Inflammatory macrophage (primary cell): ENCODE measurements at places on chromosomes 16 and 17.

DNA sequence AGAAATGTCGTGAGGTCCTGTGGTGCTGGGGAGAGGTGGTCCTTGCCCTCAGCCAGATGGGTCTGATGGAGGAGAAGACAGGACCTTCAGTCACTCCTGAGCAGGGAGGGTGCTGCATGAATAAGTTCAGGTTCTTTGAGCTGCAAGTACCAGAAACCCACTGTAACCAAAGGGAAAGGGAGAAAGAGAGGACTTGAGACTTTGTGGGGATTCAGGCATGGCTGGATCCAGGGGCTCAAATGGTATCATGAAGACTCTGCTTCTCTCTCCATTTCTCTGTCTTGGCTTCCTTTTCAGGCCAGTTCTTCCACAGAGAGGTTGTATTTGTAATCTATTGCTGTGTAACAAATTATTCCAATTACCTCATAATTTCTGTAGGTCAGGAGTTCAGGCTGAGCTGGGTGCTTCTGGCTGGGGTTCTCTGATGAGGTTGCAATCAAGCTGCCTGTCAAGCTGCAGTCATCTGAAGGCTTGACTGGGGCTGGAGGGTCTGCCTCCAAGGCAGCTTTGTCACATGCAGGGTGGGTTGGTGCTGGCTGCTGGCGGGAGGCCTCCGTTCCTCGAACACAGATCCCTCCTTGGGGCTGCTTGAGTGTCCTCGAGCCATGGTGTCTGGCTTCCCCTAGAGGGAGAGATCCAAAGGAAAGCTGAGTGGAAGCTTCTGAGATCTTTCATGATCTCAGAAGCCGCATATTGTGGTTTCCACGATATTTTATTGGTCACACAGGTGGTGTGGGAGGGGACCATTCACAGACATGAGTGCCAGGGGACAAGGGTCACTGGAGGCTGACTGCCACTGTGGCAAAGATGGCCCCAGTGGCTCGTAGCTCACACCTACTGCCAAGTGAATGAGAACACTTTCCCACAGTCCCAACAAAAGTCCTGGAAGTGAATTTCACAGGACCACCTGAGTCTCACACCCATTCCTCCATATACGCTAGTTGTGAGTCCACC is 5.9 kb upstream of the ADCY7 start:
- DNase-seq, result no peak

DNA sequence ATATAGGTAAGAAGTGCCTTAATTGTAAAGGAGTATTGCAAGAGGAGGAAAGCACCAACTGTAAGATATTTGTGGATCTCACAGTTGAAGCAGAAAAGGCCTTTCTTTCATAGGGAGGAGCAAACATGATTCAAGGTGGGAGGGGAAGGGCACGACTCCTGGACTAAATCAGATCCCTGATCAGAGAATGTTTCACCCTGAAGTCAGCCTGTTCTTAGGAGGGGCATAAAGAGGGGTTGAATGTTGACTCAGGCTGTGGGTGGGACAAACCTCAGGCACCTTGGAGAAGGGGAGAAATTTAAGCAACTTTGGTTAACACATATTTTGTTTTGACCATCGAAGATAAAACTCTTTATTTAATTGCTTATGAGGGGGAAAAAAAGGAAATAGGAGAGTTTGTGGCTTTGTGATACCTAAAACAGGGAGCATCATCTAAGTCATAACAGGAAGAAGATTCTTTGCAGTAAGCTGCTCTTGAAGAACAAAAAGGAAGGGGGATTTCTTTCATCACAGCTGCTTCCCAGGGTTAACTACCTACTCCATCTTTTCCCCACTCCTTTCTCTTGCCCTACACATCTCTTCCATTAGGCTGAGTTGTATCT is 158.6 kb upstream of the ZNF267 start:
- no peak for DNase-seq

GRCh38 chr17:62707425-62707739 is 79.9 kb downstream of the MRC2 start:
- no peak for DNase-seq

DNA sequence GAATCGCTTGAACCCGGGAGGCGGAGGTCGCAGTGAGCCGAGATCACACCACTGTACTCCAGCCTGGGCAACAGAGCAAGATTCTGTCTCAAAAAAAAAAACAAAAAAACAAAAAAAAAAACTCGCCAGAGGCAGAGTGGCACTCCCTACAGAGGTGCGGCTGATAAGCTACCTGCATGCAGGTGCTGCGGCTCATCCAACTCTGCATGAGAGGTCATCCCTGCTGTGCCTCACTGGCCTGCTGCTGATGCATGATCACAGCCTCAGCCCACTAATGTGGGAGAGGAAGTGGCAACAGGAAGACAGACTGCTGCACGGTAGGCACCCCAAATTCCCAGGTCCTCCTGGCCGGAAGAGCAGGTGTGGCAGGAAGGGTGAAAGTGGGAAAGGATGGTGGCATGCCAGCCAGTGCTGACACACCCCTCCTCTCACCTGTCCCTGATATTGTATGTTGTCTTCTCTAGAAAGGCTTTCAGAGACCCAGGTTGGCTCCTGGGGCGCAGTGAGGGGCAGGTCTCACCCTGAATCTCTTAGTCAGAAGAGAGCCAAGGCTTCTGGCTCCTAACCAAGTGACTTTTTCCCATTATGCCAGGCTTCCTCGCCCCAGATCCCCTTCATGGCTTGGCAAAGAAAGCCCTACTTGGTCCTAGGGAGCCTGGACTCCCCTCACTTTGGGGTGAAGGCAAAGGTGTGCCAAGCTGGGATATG is 11.8 kb downstream of the NXPH3 start:
- no peak for DNase-seq

- no peak for DNase-seq
Observed at GRCh38 chr17:65553646-65554552, 7.5 kb downstream of the AXIN2 start.

DNA sequence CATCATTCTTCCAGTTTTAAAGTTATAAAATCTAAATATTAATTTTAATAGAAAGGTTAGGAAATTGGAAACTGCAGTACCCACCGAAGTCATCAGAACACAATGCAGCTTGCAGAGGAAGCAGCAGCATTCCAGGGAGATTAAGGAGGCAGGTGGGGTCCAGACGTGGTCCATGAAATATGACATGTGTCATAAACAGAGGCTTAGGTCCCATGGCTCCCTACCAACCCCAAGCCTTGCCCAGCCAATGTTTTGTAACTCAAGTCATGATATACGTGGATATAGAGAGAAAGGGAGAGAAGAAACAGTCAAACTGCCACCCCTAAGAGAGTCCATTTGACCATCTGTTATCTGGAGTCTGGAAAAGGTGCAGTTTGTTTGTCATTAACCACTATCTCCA is 670.0 kb downstream of the TOX3 start:
- DNase-seq, result no peak

DNA sequence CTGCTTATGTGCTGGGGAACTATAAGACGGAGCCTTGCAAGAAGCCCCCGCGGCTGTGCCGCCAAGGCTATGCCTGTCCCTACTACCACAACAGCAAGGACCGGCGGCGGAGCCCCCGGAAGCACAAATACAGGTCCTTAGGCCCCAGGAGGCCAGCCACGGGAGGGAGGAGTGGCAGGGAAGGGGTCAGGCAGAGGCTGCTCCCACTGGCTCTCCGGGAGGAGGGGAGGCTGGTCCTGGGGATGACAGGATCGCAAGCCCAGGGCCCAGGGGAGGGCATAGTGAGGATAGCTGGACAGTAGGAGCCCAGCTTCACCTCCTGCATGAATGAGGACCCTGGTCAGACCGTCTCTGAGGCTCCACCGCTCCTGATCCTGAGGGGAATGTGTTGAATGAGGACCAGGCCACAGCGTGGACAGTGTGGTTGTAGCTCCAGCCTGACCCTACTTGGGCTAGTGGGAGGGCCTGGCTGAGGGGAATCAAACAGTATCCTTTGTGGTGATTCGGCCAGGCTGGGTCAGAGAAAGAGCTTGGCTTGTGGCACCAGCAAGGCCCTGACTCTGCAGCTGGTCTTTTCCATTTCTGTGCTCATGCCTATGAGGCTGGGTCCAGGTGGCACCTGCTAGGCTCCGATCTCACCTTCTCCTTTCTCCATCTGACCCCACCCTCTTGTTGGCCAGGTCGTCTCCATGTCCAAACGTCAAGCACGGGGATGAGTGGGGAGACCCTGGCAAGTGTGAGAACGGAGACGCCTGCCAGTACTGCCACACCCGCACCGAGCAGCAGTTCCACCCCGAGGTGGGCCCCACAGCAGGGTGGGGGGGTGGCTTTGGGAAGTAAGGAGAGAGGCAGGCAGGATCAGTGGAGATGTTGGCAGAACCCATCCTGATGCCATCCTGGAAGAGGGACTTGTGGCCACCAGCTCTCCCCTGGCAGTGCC is 28.7 kb downstream of the UNK start:
- DNase-seq, result no peak

GRCh38 chr16:57049678-57050077 is 42.7 kb upstream of the CPNE2 start:
- DNase-seq, result no peak

DNA sequence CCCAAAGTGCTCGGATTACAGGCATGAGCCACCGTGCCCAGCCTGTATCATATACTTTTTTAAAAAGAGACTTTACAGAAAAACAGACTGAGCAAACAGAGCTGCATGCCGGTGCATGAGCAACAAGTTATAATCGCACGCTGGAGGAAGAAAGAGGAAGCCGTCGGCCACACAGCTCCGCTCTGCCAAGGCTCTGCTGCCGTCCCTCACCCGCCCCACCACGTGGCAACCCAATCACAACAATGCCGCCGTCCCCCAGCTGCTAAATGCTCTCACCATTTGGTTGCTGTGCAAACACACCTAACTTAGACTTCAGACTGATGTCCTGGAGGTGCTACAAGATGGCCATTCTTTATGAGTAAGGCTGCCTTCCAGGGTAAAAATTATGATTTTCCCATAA is 83.5 kb downstream of the ADCY9 start:
- DNase-seq, result peak; percentile 62
